T-helper 17 cell (primary cell): ENCODE measurements at places on chromosomes 5 and 9.

DNA sequence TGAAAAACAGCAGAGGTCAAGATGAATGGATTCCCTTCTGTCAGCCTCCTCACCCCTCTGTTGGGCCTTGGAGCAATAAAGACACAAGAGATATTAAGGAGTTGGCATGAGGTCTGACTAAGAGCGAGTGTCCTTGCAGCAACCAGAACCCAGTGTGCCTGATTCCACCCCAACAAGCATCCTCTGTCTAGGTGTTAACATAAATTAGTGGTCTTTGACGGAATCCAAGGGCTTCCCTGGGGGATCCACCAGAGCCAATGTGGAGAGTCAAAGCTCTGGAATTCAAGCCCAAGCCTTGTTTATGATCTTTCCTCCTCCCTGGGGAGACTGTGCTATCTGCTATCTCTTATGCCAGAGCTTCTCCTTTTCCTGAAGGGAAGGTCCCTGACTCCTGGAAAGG is 128.1 kb upstream of the SMIM23 start:
- no peak for DNase-seq

- DNase-seq = no peak
These were observed 50.7 kb upstream of the VLDLR start for GRCh38 chr9:2570615-2571479.

DNA sequence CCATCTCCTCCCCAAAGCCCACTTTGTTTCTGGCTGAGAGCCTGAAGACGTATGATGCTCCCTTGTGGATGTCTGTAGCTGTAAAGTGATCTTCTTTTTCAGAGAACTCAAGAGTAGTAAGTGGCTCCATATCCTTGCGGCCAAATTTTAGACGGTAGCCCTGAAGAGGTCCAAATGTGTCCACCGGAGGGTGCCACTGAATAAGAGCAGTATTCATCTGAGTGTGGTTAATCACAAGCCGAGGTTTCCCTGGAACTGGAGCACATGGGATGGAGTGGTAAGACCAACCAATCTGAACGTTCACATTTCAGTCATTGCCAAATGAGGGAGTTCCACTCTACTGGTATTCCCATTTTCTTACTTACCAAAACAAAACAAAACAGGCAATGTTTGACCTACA is 686.5 kb upstream of the DMAC1 start:
- DNase-seq = no peak

GRCh38 chr9:89993678-89994630 is 389.1 kb downstream of the GADD45G start:
- DNase-seq = no peak

GRCh38 chr5:5353681-5354080 is 68.8 kb upstream of the ICE1 start:
- no peak for DNase-seq

GRCh38 chr9:98558575-98558974 is 150.2 kb downstream of the GABBR2 start:
- DNase-seq = no peak

- DNase-seq = no peak
These were observed 37.0 kb upstream of the CRB2 start for GRCh38 chr9:123318961-123319421.

GRCh38 chr5:59366784-59367183 is 526.7 kb downstream of the PDE4D start:
- DNase-seq = no peak

GRCh38 chr9:75372499-75373268 is 284.4 kb downstream of the OSTF1 start:
- DNase-seq = no peak

GRCh38 chr5:122772446-122772845 is 2.4 kb upstream of the SNX2 start:
- DNase-seq = no peak

- no peak for DNase-seq
These were observed 954.5 kb downstream of the DTWD2 start for GRCh38 chr5:118033686-118034338.

DNA sequence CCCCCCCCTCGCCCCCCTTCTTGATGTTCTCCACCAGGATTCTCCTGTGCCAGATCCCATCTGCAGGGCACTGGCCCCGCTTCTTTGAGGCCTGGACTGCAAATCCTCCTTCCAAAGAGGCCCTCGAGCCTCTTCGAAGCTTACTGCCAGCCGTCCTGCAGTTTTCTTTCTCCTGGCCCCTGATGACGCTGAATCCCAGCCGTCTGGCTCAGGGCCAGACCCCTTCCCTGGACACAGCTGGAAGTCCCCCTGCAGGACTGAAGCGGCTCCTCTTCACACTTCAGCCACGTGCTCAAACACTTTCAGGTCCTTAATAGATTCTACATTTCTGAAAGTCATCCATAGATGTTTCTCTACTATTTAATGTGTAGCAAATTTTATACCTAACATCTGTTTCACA is 121.5 kb downstream of the EHMT1 start:
- no peak for DNase-seq

DNA sequence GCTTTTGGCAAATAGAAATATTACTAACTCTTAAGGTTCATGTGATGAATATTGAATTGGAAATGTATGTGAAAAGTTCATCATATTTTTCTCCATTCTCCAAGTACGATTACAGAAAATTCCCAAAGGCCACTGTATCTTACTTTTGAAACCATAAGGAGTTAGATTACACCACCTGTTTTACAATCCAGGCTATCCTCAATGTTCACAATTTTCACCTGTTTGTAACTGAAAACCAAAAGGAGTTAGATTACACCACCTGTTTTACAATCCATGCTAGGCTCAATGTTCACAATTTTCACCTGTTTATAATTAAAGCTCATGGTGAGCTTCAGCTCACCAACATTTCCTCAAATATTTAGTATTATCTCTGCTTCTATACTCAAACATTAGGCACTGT is 188.0 kb downstream of the HCN1 start:
- DNase-seq = no peak

DNA sequence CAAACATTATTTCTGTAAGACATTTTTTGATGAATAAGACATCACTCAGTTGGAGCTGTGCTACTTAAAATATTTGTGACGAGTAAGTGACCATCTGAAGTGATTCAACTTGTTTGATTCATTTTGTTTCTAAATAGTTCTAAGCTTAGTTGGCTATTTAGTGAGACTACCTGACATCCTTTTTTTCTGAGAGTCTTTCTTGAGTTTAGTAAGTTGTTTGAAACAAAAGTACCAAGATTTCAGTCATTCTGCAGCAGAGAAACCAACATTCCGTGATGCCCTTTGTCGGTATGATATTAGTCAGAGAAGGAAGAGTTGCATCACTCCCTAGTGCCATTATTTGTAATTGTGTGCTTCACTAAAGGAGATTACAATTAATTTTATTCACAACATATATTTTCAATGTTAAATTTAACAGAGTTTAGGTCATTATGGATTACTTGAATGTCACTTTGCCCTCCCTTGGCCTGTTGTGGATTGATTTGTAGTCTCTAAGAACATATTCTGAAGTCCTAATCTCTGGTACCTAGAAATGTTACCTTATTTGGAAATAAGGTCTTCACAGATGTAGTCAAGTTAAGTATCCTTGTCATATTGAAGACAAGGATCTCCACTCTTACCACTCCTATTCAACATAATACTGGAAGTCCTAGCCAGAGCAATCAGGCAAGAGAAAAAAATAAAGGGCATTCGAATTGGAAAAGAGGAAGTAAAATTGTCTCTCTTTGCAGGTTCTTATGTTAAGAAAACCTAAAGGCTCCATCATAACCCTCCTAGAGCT is 212.2 kb downstream of the PCSK1 start:
- no peak for DNase-seq

GRCh38 chr5:139668924-139669661 is 20.9 kb downstream of the CXXC5 start:
- DNase-seq = no peak

DNA sequence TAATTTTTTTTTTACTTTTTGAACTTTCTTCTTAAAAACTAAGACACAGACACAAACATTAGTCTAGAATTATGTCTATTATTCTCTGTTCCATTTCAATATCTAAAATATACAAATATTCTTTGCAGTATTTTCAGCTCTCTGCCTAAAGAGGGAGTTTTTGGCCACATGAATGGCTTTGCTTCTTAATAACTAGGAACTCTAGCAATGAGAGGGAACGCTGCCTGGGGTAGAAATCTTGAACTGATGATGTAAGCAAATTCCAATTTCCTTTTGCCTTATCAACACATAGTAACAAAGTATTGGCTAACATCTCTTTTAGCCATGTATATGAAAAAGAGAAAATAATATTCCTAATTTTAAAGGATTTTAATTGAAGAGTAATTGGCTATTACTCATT is 51.9 kb downstream of the SLC25A46 start:
- no peak for DNase-seq

- no peak for DNase-seq
These were observed 826 bp downstream of the PAIP1 start for GRCh38 chr5:43555895-43556606.

- no peak for DNase-seq
These were observed 13.6 kb upstream of the TMOD1 start for GRCh38 chr9:97487861-97488260.

DNA sequence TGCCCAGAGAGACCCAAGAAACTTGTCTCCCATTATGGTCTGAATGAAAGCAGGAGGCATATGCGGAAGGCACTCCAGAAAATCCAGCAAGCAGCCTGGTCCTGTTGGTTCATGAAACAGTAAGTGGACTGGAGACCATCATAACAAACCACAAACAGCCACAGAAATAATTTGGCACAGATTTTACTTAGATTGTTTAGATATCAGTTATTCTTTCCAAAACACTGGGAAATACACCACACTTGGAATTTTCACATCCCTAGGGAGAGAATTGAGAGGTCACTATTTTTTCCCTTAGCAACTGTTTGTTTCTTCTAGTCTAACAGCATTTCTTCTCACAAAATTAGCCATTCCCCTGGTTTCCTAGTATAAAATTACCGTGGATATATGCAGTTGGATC is 300.8 kb downstream of the OSTF1 start:
- no peak for DNase-seq

DNA sequence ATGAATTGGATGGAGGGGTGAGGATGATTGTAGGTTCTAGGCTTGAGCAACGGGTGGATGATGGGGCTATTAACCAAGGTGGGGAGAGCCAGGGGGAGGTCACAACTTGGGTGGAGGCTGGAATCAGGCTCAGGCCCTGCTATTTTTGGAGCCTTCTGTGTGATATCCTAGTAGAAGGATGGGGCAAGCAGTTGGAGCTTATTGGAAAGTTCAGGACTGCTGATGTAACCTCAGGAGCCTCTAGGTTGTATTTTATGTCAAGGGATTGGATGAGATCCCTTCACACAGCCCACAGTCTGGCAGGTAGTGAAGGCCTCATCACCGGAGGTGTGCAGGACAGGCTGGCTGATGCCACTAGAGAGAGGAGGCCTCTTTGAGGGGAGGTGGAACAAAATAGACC is 11.2 kb upstream of the RPS14 start:
- no peak for DNase-seq

DNA sequence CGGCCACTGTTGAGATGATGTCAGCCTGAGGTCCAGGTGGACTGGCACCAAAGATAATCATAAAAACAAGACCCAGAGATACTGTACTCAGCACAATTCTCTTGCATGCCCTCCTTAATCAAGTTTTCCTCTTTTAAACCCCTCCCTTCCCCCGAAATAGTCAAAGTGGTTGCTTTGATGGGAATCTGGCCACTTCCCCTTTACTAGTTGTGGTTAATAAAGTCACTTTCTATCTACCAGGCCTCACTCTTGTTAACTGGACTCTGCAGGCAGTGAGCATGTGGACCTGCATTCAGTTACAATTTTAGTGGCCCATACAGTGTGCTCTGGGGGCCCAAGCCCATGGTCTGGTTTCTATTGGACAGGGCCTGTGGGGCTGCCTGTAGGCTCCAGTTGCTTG is 17.5 kb downstream of the FBP2 start:
- no peak for DNase-seq

- no peak for DNase-seq
These were observed 58.0 kb downstream of the DAP start for GRCh38 chr5:10702911-10703491.

DNA sequence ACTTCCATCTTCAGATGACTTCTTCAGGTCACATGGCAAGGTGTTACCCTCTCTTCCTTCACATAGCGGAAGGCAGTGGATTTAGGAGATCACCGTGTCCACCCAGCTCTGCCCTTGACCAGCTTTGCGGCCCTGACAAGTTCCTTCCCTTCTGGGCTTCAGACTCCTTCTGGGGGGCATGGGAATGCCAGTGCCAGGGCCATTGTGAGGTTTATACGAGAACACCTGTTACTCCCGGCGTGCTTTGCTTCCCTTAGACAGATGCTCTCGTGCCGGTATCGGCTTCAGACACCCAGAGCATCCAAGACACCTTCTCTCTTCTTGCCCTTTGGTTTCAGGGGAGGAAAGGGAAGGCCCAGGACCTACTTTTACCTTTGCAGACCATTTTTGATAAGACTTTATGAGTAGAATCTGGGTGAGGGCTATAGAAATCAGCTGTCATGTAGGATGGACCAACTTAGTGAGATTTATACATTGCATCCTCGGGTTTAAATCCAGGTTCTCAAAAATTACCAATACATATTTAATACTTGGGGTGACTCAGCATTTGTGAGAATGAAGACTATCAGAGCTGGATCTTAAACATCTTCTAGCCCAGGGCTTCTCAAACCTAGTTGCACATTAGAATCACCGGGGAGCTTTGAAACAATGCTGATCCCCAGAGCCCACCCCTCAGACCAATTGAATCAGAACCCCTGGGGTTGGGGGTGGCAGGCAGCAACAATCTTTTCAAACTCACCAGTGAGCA is 138.2 kb downstream of the MVB12B start:
- no peak for DNase-seq

- DNase-seq = no peak
These were observed 476.0 kb upstream of the CD180 start for GRCh38 chr5:67672636-67673035.

DNA sequence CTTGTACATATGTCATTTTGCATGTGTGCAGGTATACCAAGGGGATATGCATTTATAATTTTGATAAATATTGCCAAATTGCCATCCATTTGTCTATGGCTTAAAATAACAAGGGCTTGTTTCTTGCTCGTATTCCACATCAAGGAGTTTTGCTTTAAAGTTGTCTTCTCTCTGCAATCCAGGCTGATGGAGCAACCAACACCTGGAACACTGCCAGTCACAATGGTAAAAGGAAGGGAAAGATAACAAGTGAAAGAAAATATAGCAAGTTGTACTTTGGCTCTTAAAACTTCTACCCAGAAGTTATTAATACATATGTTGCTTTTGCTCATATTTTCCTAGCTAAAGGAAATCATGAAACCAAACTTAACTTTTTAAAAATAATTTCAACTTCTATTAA is 156.9 kb downstream of the UNC13B start:
- DNase-seq = no peak

- no peak for DNase-seq
These were observed 15.1 kb downstream of the ROPN1L start for GRCh38 chr5:10456583-10457420.
